Astrocyte (in vitro differentiated cells and primary cell): ENCODE measurements at places on chromosomes 7 and 10. TPM values are rescaled to one million over a fixed set of nuclear protein-coding genes. Genes with fewer than 3 reads are reported as not detected.

DNA sequence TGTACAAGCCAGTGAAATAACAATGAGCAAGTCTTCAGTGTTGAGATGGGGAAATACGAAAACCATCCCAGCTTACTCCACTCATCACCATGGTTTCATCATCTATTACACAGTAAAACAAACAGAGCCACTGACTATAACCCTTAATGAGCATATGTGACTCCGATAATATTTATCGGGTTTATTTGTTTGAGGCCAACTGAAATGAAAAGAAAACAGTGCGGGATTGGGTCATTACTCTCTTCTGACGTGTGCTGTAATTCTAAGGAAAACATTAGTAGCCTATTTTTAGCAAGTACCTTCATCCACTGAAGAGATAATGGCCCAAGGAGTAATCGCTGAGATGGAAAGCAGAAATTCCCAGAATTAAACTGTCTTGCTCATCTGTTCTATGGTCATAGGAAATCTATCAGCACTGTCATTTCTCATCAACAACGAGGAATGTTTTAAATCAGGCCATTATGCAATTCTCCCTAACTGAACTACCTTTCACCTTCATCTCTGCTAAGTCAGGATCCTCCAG, 716.5 kb downstream of the INHBA start:
- H3K27ac ChIP-seq, result peak overlapping the region; percentile 75
- H3K4me3 ChIP-seq, result no peak overlapping the region
- no peaks in the 10 kb centered on the region for H3K36me3 ChIP-seq

DNA sequence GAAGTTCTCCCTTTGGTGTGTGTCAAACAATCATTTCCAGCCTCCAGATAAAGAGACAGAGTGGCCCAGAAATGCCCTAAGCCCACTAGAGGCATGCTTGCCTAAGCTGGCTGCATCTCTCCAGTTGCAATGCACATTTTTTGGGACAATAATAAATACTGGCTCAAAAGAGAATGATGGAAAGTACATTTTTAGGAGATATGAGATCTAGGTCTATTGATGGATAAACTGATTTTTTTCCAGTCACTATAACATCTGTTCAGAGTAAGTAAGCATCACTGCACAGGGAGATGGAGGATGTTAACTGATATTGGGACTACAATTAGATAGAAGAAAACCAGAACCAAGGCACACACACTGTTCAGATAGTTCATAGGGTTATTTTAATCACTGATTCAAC, 553.0 kb downstream of the GRM8 start:
- no peaks in the 10 kb centered on the region for H3K27me3 ChIP-seq
- no peak for DNase-seq
- no peak overlapping the region for H3K4me3 ChIP-seq
- H3K36me3 ChIP-seq, result no peaks in the 10 kb centered on the region

DNA sequence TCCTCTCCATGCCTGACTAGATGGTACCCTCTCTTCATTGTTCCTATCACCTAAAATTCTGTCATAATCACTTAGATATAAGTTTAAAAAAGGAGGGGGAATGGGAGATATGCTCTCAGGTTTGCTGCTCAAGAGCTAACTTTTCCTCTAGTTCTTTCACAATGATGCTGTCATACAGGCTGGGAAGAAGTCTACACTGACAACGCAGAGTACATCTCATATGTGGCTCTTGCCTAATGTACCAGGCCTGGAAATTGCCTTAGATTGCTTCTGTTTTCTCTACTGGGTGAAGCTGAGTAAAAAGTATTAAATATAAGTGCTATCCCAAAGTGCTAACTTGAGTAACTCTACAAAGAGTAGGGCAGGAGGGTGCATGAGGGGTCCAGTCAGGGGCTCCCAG, 43.8 kb upstream of the BET1 start:
- H3K4me3 ChIP-seq, result no peak overlapping the region
- DNase-seq, result no peak
- no peaks in the 10 kb centered on the region for H3K36me3 ChIP-seq
- H3K27me3 ChIP-seq, result no peaks in the 10 kb centered on the region

DNA sequence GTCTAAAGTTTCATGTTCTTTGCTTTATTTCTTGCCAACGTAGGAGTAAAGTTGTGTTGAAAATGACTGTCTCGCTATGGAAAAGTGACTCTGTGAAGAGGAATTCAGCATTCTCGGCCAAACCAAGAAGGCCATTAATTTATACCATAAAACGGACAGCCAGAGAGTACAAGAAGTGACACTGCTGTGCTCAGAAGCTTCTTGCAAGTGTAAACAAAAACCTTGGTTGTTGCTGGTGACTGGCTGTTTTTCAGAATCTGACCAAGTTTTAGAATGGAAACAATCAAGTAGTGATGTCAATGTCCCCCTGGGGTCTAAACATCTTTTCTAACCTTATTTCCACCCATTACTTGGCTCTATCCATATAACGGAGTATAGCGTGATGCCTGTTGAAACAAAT, 201.9 kb downstream of the INHBA start:
- no peaks in the 10 kb centered on the region for H3K4me1 ChIP-seq
- peak; percentile 51 for DNase-seq
- no peaks in the 10 kb centered on the region for H3K36me3 ChIP-seq
- H3K4me3 ChIP-seq, result no peak overlapping the region
- no peaks in the 10 kb centered on the region for H3K27me3 ChIP-seq

DNA sequence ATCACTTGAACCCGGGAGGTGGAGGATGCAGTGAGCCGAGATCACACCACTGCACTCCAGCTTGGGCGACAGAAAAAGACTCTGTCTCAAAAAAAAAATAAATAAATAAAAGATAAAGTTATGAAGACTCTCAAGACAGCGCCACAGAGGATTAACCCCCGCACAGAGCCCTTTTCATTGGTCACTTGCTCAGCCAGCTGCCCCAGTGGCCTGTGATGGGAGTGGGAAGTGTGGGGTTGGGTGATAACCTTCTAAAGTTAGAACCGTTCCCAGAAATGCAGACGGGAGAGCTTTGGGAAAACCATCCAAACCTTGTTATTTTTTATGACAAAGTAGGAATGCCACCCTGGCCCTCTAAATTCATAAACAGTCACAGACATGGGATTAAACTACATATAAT, 57.4 kb downstream of the PARP12 start:
- no peaks in the 10 kb centered on the region for H3K36me3 ChIP-seq
- peaks cover 5% of the 10 kb centered on the region for H3K27me3 ChIP-seq

Gene SPACDR
- 2.5 and 2.6 TPM in 2 replicates for total RNA-seq
